CD8-positive, alpha-beta memory T cell (primary cell): ENCODE measurements at places on chromosomes 1 and 21.
A peak's percentile ranks its signal among the peaks of the same experiment; 100 is the strongest.

DNA sequence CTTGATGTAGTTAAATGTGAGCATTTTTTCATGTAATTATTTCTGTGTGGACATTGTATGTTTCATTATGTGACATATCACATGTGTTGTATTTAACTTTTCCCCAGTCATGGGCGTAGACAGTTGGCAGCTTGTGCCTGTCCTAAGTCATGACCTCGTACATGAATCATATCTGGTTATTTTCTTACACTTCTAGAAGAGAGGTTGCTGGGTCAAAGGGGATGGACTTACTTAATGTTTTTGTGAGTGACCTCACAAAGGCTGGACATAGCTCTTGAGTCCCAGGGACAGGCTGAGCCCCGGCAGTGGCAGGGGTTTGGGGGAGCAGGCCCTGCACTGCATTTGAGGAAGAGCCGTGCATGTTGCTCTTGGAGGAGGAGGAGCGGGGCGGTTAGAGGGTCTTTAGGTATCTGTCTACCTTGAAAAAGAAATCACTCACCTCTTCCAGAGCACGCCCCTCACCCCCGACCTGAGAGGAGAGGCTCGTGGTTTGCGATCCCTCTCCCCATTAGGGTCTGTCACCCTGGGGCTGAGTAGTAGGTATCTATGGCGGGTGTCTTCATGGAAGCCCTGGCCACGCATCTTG, 16.4 kb downstream of the IFNGR2 start:
- H3K4me3 ChIP-seq: no peak overlapping the region
- peaks cover 13% of the 10 kb centered on the region for H3K36me3 ChIP-seq
- H3K27me3 ChIP-seq: no peaks in the 10 kb centered on the region
- no peak for DNase-seq
- H3K4me1 ChIP-seq: no peaks in the 10 kb centered on the region

- no peak overlapping the region for H3K27ac ChIP-seq
Measured at GRCh38 chr1:205044741-205045140, 1.7 kb downstream of the CNTN2 start.

GRCh38 chr1:93692983-93693591, 11.4 kb upstream of the BCAR3 start:
- H3K27ac ChIP-seq: no peak overlapping the region
- no peaks in the 10 kb centered on the region for H3K36me3 ChIP-seq
- H3K4me3 ChIP-seq: no peak overlapping the region
- no peaks in the 10 kb centered on the region for H3K4me1 ChIP-seq

DNA sequence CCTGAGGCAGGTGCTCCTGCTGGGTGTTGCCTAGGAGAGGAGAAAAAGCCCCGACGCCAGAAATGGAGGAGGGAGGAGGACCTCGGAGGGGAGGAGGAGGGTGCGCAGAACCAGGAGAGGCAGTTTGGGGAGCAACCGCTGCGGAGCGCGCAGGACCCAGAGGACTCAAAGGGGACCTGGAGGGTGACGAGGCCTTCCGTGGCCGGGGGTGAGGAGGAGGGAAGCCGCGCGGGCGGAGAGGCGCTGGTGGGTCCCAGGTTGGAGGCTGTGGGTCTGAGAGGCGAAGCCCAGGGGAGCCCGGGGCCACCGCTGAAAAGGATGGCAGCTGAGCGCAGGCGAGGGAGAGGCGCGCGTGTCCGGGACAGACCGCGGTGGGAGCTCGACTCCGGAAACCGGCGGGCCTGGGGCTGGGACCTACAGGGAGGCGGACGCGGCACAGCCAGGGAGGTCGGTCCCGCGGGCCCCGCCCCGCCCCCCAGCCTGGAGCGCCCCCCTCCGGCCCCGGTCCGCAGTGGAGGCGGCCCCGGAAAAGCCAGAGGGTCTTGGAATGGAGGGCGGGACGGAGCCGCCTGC, 15.1 kb downstream of the RNF223 start:
- H3K4me1 ChIP-seq: peaks cover 18% of the 10 kb centered on the region
- H3K4me3 ChIP-seq: peak overlapping the region; percentile 15
- DNase-seq: peak; percentile 62
- H3K36me3 ChIP-seq: no peaks in the 10 kb centered on the region
- peaks cover 21% of the 10 kb centered on the region for H3K27me3 ChIP-seq

- H3K27me3 ChIP-seq: no peaks in the 10 kb centered on the region
- peaks cover 48% of the 10 kb centered on the region for H3K4me1 ChIP-seq
- H3K27ac ChIP-seq: peak overlapping the region; percentile 98
- no peak for DNase-seq
Measured at GRCh38 chr1:37480581-37481288, 6.4 kb downstream of the ZC3H12A start.

DNA sequence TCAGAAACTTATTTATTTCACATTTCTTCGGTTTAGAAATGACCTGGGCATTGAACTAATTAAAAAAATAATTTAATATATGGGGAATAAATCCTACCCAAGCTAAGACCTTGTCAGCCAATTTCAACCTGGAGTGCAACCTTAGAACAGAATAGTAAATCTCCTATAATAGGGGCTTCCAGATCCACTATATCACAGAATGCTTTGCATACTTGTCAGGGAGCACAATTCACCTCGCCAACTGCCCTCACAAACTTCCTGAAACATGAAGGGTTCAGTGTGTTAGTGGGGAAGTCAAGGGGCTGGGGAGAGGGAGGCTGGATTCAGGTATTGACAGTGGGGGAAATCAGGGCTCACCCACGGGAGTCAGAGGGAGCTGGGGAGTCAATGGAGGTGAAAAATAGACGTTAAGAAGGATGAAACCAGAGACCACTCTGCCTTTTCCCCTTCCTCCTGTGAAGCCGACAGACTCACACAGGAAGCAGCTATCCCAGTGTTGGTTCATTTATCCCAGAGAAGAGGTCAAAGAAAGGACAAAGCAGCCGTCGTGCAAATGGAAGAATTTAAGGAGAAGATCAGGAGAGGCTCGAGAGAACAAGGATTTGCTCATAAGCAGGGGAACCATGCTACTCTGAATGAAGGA, 453.3 kb downstream of the NUF2 start:
- H3K27me3 ChIP-seq: no peaks in the 10 kb centered on the region
- no peak for DNase-seq
- no peaks in the 10 kb centered on the region for H3K4me1 ChIP-seq
- no peak overlapping the region for H3K27ac ChIP-seq

GRCh38 chr1:23591460-23592208, 32.3 kb upstream of the ID3 start:
- DNase-seq: no peak
- H3K4me3 ChIP-seq: no peak overlapping the region
- H3K27me3 ChIP-seq: no peaks in the 10 kb centered on the region
- no peak overlapping the region for H3K27ac ChIP-seq

GRCh38 chr1:183991348-183991747, 46.2 kb downstream of the COLGALT2 start:
- H3K27ac ChIP-seq: no peak overlapping the region
- H3K4me3 ChIP-seq: no peak overlapping the region
- no peaks in the 10 kb centered on the region for H3K36me3 ChIP-seq
- H3K27me3 ChIP-seq: no peaks in the 10 kb centered on the region
- no peak for DNase-seq
- no peaks in the 10 kb centered on the region for H3K4me1 ChIP-seq

DNA sequence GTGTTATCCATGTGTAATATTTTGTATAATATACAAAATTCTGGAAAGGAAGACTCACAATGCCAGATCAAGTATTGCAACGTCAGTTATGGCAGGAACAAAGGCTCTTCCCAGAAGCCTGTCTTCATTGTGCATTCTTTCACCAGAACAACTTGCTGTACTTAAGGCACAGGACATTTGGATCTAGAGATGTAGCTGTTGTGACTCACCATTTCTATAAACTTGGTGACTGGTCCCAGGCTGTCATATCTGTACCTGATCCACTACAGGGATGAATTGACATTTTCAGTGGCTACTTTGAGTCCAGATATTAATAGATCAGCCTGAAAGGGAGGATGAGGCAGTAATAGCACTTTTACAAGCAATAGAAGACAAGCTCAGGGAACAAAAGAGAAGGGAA, 299.8 kb downstream of the DISC1 start:
- no peak for DNase-seq
- no peaks in the 10 kb centered on the region for H3K36me3 ChIP-seq
- no peak overlapping the region for H3K27ac ChIP-seq
- no peak overlapping the region for H3K4me3 ChIP-seq
- H3K27me3 ChIP-seq: no peaks in the 10 kb centered on the region

- no peaks in the 10 kb centered on the region for H3K36me3 ChIP-seq
- no peak overlapping the region for H3K27ac ChIP-seq
- H3K4me1 ChIP-seq: no peaks in the 10 kb centered on the region
- no peak for DNase-seq
- no peak overlapping the region for H3K4me3 ChIP-seq
- H3K27me3 ChIP-seq: peaks cover 10% of the 10 kb centered on the region
Measured at GRCh38 chr1:38784452-38785284, 74.9 kb downstream of the RRAGC start.

GRCh38 chr1:45400049-45400448, 59.8 kb upstream of the MUTYH start:
- H3K36me3 ChIP-seq: no peaks in the 10 kb centered on the region
- no peak overlapping the region for H3K27ac ChIP-seq
- H3K4me3 ChIP-seq: no peak overlapping the region
- DNase-seq: no peak

- DNase-seq: no peak
- H3K36me3 ChIP-seq: no peaks in the 10 kb centered on the region
- no peaks in the 10 kb centered on the region for H3K4me1 ChIP-seq
- no peak overlapping the region for H3K4me3 ChIP-seq
- H3K27ac ChIP-seq: no peak overlapping the region
Measured at GRCh38 chr1:180601512-180601911, 30.3 kb upstream of the XPR1 start.

- no peaks in the 10 kb centered on the region for H3K27me3 ChIP-seq
- H3K4me3 ChIP-seq: no peak overlapping the region
- no peaks in the 10 kb centered on the region for H3K36me3 ChIP-seq
- DNase-seq: no peak
- H3K27ac ChIP-seq: no peak overlapping the region
Measured at GRCh38 chr21:34545079-34545884, 33.3 kb upstream of the KCNE1 start.

GRCh38 chr1:52268372-52268771, 97.6 kb downstream of the CC2D1B start:
- H3K4me1 ChIP-seq: no peaks in the 10 kb centered on the region
- no peak overlapping the region for H3K27ac ChIP-seq

GRCh38 chr1:10860682-10861081, 64.2 kb upstream of the CASZ1 start:
- H3K4me3 ChIP-seq: no peak overlapping the region
- H3K4me1 ChIP-seq: no peaks in the 10 kb centered on the region
- no peaks in the 10 kb centered on the region for H3K27me3 ChIP-seq
- no peak for DNase-seq
- no peak overlapping the region for H3K27ac ChIP-seq
- H3K36me3 ChIP-seq: no peaks in the 10 kb centered on the region
